ENCODE measurements at places on chromosomes 7 and 10. TPM values are rescaled to one million over a fixed set of nuclear protein-coding genes. Genes with fewer than 3 reads are reported as not detected.

Gene WNT16
- polyA plus RNA-seq = not detected

Gene COL1A2
- polyA plus RNA-seq = 78.1 TPM

Gene UBE2H
- 15.0 TPM for polyA plus RNA-seq

Gene FAM131B
- polyA plus RNA-seq = 3.3 TPM

Gene UNCX
- polyA plus RNA-seq = not detected

GRCh38 chr10:33557313-33557712 is 222.8 kb upstream of the NRP1 start:
- DNase-seq = no peak

GRCh38 chr10:70087616-70088307 is 35.1 kb downstream of the MACROH2A2 start:
- DNase-seq = no peak

- DNase-seq = no peak
Measured at GRCh38 chr10:6719561-6719960, 139.5 kb upstream of the PRKCQ start.

DNA sequence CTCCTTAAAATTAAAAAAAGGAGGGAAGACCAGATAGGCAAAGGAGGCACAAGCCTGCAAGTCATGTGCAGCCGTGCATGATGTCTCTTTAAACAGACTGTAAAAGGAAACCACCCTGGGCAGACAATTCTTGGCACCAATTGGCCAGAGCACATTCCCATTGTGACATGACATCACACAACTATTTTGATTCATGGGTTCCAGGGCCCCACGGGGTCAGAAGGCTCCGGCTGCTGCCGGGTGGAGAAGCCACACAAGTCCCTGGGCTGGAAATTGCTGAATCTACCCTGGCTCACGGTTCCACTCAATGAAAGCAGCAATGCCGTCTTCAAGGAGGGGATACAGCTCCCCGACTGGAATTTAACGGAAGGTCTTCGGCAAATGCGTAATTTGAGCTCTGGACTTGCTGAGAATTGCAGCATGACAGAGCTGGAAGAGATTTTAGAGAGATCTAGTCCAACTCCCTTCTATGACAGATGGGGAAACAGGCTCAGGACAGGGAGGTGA is 140.5 kb downstream of the PRKAG2 start:
- no peak for DNase-seq

- no peak for DNase-seq
Measured at GRCh38 chr10:70750156-70750703, 34.9 kb downstream of the TBATA start.

DNA sequence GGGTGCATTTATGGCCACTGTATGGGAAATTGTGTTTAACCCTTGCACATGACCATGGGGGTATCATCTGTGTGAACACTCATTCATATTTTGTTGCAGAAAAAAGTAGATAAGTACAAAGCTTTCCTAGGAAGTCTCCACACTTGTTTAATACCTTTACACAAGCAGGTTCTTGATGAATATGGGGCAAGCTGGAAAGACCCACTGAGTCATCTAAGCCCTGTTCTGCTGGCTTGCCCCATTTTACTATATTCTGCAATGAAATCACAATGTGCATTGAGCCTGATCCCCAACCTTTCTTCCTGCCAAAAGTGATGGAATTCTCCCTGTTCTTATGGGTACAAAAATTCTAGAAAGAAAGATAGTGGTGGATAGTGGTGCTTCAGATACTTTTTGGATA is 99.8 kb downstream of the CCDC71L start:
- DNase-seq = no peak

GRCh38 chr10:59654007-59654406 is 55.6 kb downstream of the SLC16A9 start:
- no peak for DNase-seq

DNA sequence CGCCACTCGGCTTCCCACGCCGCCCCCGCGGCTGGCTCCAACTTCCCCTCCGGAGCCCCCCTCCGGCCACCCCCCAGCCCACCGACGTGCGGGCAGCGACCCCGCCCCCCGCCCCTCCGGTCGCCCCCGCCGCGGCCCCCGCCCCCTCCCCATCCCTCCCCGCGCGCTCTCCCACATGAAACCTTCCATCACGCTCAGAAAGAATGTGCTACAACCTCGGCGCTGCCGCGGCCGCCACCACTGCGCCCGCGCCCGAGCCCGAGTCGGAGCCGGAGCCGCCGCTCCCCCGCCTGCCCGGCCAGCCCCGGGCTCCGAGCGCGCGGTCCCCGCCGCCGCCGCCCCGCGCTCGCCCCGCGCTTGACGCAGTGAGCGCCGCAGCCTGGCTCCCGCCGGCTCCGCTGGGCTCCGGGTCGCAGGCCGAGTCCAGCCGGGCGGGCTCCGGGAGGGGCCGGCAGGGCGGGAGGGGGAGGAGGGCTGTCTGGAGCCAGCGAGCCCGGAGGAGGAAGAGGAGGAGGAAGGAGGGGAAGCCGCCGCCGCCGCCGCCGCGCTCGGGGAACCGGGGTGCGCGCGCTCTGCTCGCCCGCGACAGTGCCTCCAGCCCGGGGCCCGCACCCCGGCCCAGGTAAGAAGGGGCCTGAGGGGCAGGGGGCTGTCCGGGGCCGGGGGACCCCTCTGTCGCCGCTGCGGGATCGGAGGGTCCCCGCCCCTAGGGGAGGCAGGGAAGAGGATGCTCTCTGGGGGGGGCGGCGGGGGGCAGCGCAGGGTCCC is 4.3 kb upstream of the ELFN1 start:
- peak; percentile 26 for DNase-seq

DNA sequence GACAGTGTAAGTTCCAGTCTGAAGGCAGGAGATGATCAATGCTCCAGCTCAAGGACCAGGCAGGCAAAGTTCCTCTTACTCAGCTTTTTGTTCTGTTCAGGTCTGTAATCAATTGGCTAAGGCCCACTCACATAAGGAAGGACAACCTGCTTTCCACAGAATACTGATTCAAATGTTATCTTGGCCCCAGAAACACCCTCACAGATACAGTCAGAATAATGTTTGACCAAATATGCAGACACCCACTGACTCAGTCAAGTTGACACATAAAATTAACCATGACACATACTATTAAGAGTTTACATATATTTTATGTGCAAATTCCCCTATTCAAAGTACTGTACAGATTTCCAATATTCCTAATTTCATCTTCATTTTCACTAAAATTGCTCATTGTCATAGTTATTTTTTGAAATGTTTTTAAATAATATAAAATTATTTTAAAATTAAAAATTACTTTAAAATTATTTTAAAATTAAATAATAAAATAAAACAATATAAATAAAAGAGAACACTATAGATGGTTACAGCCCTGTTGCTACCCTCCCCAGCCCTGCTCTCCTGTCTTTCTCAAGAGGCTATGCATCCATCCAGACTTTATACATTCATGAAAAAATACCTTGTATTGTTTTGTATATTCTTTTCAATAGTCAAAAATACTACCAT is 59.4 kb downstream of the RAB11FIP2 start:
- DNase-seq = no peak

GRCh38 chr10:13180788-13181187 is 19.4 kb downstream of the MCM10 start:
- DNase-seq = no peak

Measured in small intestine (tissue), 16 donors.